ENCODE measurements at places on chromosomes 3 and 15. TPM values are rescaled to one million over a fixed set of nuclear protein-coding genes. Genes with fewer than 3 reads are reported as not detected.

DNA sequence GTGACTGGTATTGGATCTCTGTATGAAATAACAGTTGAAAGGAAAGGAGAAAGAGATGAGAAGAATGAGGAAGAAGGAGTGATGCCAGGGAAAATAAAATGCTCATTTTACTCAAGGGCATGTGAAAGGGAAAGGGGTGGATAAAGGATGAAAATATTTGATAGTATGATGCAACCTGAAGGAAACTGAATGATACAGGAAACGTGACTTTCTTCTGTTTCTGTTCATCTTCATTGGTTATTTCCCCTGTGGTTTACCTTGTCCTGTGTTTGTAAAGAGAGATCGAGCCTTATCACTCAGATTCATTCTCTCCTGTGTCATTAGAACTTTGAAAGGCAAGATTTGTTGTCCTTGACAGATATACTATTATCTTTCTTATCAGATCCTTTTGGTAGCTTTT is 243.6 kb upstream of the SLITRK3 start:
- no peak for ATAC-seq

DNA sequence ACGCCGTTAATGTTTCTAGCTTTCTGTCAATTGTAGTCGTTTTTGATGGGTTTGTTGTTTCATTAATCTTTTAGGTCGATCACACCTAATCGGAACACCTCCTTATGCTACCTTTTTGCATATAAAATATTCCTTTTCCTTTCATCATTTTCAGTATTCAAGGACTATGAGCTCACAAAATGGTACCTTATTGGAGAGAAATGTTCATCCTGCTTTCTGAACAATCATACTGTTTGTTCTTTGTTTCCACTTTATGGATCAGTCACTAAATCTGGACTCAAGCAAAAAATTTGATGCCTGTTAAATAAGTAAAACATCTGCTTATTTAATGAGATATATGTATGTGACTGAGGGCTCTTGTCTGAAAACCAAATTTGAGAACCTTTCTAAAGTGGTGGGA is 1.1 kb downstream of the KIF15 start:
- ATAC-seq, result no peak

The DPPA2 gene
- not detected for total RNA-seq

The CMC1 gene
- total RNA-seq, result 12.2 TPM

DNA sequence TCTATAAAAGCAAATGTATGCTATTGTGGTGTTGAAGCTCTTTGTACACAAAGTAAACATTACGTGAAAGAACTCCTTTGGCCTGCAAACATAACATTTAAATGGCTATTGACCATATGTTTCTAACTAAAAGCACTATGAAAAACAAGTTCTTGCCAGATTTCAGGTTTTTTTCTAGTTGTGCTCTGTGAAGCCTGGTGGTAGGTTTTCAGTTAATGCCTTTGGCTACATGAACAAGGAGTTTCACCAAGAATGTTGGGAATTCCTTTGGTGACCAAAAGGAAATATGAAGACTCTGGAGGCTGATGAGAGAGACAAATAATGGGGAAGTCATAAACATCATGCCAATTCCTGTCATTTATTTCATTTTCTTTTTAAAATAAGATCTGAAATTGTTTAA is 66.0 kb downstream of the RBMS3 start:
- no peak for ATAC-seq

DNA sequence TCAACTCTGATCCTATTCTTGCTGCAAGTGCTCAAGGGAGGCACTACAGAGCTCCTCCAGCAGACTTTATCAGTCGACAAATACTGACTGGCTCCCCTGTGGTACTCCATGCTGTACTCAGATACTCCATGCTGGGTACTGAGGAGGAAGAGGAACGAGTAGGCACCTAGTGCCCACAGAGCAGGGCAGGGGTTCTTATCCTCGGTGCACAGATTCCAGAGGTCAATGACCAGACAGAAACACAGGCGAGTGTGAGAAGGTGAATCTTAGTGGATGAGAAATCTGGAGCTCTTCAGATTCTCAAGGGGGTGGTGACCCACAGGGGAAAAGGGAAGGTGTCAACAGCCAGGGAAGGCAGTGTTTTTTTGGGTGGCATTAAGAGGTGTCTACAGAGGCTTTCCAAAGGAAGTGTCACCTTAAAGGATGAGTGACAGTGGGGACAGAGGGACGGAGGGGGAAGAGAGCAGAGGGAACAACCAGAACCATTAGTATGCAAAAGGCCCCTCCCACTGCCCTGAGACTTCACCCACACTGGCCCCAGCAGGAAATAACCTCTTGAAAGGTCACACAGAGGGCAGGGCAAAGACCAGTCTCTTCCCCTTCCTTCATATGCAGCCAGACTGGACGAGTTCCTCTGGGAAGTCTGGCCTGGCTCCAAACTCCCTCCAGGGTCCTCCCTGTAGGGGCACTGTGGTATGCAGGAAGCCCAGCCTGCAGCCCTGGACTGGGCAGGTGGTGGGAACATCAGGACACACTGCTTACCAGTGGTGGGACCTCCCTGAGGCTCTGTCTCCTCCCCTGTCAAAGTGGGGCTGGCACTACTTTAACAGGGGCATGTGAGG is 27.5 kb downstream of the CCDC12 start:
- ATAC-seq, result peak; percentile 30

DNA sequence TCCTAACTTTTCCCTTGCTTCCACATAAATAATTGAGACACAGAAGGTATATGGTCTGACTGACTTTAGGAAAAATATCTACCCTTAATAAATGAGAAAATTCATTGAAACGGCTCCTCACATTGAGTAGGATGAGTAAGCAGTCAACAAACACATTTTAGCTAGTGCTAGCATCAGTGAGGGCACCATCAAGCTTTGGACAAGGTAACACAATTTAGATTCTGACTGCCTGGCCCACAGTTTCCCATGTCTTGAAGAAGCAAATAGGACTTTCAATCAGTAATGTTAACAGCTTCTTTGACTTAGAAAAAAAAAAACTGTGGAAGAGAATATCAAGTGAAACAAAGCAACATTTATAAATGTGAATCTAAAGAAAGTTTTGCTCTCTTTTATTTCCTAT is 70.1 kb upstream of the MBNL1 start:
- no peak for ATAC-seq

The STXBP5L gene
- not detected for total RNA-seq

The CLEC3B gene
- 3.1 TPM for total RNA-seq

DNA sequence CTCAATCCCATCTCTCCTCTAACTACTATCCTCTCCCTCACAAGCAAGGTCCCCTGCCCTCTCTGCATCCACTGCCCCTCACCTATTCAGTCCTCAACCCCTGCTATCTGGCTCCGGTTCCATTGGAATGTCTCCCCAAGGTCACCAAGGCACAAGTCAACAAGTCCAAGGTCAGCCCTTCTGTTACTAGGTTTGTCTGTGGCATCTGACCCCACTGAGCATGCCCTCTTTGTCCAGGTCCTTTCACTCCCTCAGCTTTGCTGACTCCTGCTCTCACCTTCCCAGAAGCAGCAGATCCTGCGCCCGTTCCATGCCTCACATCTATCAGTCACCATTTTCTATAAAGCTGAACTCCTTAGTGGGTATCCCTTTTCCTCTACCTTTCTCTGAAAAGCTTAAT is 8.3 kb upstream of the SEMA7A start:
- no peak for ATAC-seq

DNA sequence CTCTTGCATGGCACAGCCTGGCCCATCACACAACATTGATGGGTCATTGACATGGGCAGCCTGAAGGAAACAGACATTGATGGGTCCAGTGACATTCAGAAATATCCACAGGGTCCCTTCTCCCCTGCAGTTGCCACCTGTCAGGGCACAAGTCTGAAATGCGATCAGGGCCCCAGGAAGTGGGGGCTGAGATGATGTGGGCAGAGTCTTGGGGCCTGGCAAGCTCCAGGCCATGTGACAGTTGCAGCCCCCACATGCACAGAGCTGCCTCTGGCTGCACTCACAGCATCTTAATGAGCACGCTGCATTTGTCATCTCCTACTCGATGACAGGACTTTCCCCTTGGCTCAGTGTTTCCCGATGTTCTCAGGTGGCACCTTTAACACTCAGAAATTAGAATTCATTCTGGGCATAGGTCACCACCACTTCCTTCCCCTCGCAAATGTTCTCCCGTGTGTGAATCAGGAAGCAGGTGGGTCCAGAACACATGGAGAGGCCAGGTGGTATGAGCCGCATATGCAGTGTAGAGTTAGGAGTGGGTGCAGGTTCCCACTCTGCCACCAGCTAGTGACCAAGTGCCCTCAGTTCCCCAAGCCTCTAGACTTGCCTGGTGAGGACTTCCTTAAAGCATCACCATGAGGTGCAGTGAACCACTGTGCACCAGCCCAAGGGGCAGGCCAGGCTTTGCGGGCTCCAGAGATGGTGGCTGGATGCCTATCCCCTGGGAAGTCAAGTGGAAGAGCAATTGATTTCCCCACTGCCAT is 1.6 kb upstream of the TXNRD3 start:
- no peak for ATAC-seq

- no peak for ATAC-seq
These were observed 105.9 kb downstream of the IL1RAP start for GRCh38 chr3:190619761-190620160.

All from esophagus mucosa (tissue), 1 donor.